ENCODE measurements at places on chromosomes 6 and 20.
A peak's percentile ranks its signal among the peaks of the same experiment; 100 is the strongest.

- no peak for DNase-seq
Observed at GRCh38 chr6:53203483-53203882, 54.8 kb upstream of the GCM1 start.

GRCh38 chr6:118970866-118971265 is 35.9 kb upstream of the MCM9 start:
- DNase-seq: no peak

- DNase-seq: no peak
Observed at GRCh38 chr6:167774881-167775280, 51.8 kb upstream of the AFDN start.

DNA sequence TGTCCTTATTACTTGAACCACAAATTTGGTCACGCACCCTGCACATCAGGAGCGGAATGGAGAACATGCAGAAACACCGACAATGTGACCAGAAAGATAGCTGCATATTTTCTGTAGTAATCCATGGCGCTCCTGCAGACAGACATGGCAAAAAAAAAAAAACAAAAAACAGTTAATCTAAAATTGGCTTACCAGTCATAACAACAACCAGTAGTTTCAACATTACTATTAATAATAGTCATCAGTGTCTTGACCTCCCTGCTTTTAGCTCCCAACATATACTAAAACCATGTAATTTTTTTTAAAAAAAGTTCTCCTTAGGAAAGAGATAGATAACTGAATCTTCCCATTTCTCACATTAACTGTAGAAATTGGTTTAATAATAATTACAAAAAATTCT is 6.8 kb downstream of the CGA start:
- no peak for DNase-seq

DNA sequence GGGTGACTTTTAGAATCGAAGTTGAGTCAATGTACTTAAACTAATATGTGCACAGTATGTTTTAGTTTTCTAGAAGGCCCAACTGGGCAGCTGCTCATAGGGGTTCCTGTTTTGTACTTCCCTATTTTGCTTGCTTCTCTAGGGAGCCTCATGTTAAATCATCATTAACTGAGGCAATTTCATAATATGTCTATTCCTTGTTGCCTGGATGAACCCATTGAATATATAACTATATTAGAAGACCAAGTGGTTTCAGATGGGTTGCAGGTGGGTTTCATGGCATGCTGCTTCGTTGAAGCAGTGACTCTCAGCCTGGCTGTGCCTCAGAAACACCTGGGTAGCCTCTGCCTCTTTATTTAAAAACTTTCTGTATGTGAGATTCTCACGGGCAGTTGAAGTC is 22.2 kb downstream of the CARMIL1 start:
- DNase-seq: no peak

GRCh38 chr6:74901576-74901975 is 304.3 kb downstream of the COL12A1 start:
- no peak for DNase-seq

DNA sequence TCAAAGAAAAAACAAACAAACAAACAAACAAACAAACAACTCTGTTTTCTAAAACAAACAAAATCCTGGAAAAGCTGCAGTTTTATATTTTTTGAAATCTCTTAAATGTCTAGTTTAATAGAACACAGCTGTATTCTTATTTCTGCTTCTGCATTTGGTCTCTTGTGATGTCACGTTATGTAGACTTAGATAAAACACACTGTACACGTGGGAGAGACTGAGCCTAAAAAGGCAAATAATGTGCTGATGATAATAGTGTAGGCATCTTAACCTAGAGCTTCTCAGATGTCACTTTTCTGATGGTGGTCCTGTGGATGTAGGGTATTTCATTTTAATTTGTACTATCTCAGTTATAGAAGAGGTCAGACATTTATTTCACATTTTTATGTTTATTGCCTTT is 261.7 kb downstream of the UTRN start:
- no peak for DNase-seq

- DNase-seq: peak; percentile 6
Observed at GRCh38 chr20:62523473-62524203, 47.8 kb upstream of the GATA5 start.

DNA sequence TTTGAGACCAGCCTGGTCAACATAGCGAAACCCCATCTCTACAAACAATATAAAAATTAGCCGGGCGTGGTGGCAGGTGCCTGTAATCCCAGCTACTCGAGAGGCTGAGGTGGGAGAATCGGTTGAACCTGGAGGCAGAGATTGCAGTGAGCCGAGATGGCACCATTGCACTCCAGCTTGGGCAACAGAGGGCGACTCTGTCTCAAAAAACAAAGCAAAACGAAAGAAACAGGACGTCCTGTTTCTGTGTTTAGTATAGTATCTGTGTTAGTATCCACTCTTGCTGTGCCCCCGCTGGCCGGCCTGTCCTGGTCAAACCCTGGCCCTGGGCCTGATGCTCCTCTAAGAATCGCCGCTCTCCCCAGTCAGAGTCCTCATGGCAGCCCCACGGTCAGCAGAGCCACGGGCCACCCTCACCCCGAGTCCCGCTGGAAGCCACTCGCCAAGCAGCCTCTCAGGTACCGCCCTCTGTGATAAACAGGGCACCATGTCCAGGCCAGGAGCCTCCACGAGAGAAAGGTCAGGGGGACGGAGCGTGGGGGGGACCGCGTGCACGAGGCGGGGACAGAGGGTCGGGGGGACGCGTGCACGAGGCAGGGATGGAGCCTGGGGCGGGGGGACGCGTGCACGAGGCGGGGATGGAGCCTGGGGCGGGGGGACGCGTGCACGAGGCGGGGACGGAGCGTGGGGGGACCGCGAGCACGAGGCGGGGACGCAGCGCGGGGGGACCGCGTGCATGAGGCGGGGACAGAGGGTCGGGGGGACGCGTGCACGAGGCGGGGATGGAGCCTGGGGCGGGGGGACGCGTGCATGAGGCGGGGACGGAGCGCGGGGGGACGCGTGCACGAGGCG is 384.5 kb downstream of the SMOC2 start:
- no peak for DNase-seq

DNA sequence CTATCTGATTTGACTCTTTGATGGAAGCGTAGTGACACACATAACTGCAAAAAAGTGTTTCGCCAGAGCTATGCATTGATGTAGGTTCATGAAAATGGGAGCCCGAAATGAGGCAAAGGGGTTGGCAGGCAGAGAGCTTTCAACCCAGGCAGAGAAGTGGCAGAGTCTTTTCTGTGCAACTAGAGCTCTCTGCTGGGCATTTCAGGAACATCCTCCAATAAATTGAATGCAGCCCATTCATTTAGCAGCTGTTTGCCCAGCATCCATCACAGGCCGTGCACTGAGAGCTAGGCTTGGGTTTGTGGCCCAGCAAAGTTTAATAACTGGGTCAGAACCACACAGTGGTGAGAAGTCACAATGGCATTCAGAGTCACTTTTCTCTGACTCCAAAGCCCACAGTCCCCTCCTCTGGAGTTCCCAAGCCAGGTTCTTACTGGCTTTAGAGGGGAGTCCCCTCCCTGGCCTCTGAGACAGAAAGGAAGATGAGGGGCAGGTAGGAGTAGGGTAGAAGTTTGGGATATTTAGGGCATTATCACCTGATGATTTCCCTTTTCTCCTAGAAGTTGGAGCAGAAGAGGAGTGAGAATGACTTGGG is 31.8 kb upstream of the ELMO2 start:
- no peak for DNase-seq

- DNase-seq: no peak
Observed at GRCh38 chr20:22312744-22313346, 271.5 kb downstream of the FOXA2 start.

DNA sequence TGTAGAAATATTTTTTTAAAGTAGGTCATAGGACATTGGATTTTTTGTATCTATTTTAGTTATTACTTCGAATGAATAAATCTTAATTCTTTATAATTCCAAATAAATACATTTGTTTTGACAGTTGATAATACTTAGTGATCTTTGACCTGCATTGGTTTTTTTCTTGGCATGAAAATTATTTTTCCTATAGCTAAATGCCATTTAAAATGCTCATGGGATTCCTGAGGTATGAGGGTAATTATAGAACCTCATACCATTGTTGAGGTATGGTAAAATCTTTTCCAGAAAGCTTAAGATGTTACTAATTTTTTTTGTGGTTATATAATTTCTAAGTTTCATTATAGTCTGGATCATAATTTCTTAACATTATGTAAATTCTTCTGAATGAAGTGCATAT is 8.3 kb downstream of the PM20D2 start:
- DNase-seq: no peak

GRCh38 chr20:23211164-23211563 is 125.0 kb upstream of the CD93 start:
- no peak for DNase-seq

- DNase-seq: no peak
Observed at GRCh38 chr6:136492409-136492808, 57.8 kb downstream of the MAP7 start.

- no peak for DNase-seq
Observed at GRCh38 chr6:25851961-25852360, 20.1 kb upstream of the SLC17A1 start.

- DNase-seq: no peak
Observed at GRCh38 chr6:71965404-71965803, 79.1 kb downstream of the RIMS1 start.

GRCh38 chr6:2471472-2471871 is 226.1 kb upstream of the GMDS start:
- no peak for DNase-seq

All from stimulated activated CD8-positive, alpha-beta memory T cell treated with anti-CD3 and anti-CD28 coated beads, Interleukin-2, amount 100 ng/mL, for 1 hour (primary cell).